ENCODE measurements at places on chromosomes 13 and 19. TPM values are rescaled to one million over a fixed set of nuclear protein-coding genes. Genes with fewer than 3 reads are reported as not detected.

Gene POLRMT
- total RNA-seq, result 82.6 TPM

Gene KCNJ14
- 0.56 TPM for total RNA-seq

Gene LPAR6
- 0.45 TPM for total RNA-seq

Gene LRRC63
- 0.81 TPM for total RNA-seq

Gene RPL21
- total RNA-seq, result 367 TPM

DNA sequence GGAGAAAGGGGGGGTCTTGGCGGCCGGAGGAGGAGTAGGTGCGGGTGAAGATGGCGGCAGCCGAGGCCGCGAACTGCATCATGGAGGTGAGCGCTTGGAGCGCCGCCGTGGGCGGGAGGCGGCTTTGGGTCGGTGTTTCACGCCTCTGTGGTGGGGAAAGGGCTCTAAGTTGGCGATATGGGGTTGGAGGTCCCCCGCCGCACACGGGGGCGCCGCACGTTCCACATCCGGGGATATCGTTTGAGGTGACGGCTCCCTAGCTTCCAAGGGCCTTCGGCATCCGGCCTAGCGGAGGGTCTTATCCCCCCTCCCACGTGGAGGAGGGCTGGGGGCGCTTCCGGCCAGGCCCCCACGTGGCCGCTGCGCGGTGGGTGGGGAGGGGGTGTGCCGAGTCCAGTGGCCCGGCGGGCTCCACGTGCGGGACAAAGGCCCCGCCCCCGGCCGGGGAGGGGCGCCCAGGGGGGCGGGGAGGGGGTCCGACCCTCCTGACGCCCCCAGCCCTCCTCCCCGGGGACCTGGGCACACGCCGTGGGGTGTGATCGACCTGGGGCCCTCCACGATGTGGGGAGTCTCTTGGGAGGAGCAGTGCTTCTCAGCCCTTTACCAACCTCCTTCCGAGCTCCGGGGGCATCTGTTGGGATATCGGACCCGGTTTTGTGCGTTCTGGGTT lies at the start of gene PRMT1:
Gene PRMT1, plus strand, starts transcription at position 41 of the 670 bp plus-strand sequence. Its CDS starts 10 bp downstream, at position 51.
- H3K4me3 ChIP-seq, result peak within 1 kb of the TSS; percentile 95
- H3K27ac ChIP-seq, result peak within 1 kb of the TSS; percentile 100
- H3K27me3 ChIP-seq, result no peaks in the 10 kb centered on the region
- H3K36me3 ChIP-seq, result peaks cover 10% of the 10 kb centered on the region
- H3K4me1 ChIP-seq, result peaks cover 10% of the 10 kb centered on the region

- no peaks in the 10 kb centered on the region for H3K27me3 ChIP-seq
- H3K27ac ChIP-seq, result no peak overlapping the region
- DNase-seq, result peak; percentile 84
- no peaks in the 10 kb centered on the region for H3K36me3 ChIP-seq
- no peak overlapping the region for H3K4me3 ChIP-seq
Measured at GRCh38 chr13:40031031-40031430, 375.6 kb downstream of the COG6 start.

GRCh38 chr13:43362556-43362955 lies 339.2 kb downstream of the DNAJC15 start:
- peaks cover 25% of the 10 kb centered on the region for H3K4me1 ChIP-seq
- DNase-seq, result no peak
- H3K36me3 ChIP-seq, result no peaks in the 10 kb centered on the region
- no peaks in the 10 kb centered on the region for H3K27me3 ChIP-seq
- H3K4me3 ChIP-seq, result no peak overlapping the region

DNA sequence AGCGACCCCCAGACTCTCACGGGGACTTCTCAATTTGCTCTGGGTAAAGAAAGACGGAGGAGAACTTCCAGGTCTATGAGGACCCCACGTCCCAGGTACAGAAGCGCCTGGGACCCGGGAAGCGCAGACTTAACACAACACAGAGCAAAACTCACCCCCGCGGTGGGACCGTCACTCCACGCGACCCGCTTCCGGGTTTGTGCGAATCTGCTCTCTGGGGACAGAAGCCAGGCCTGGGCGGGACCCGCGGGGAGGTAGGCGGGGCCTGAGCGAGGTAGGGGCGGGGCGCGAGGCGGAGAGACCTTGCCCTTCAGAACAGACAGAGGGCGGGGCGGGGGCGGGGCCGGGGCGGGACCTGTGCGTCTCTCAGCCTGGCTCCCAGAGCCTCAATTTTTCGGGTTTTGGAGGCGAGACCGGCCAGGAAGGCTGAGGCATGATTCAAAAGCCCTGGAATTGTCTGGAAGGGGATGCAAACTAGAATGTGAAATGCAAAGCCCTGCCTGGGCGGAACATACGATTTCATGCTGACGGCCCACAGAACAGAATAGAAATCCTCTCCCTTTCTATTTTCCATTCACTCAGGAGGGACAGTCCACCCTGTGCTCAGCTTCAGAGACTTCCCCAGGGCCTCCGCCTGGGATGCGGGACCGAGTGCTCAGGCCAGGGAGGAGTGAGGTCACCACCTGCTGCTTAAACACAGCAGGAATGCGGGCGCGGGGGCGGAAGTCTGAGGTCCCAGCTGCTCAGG lies 19.3 kb upstream of the ZNF888 start:
- DNase-seq, result peak; percentile 90
- peaks cover 3% of the 10 kb centered on the region for H3K4me1 ChIP-seq
- no peaks in the 10 kb centered on the region for H3K36me3 ChIP-seq

DNA sequence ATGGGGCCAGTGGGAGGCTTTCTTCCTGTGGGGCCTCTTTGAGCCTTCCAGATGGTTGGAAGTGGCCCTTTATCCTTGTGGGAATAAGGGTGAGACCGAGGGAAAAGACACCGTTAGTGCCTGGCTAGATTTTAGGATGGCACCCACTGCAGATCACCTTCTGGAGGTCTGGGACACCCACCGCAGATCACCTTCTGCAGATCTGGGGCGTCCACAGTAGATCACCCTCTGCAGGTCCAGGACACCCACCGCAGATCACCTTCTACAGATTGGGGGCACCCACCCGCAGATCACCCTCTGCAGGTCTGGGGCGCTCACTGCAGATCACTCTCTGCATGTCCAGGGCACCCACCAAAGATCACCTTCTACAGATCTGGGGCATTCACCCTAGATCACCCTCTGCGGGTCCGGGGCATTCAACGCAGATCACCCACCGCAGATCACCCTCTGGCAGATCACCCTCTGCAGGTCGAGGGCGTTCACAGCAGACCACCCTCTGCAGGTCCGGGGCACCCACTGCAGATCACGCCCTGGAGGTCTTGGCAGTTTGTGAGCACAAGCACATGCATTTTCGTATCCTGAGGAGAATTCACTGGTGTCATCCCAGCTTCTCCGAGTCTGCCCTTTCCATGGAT lies 153.4 kb upstream of the TSHZ3 start:
- H3K4me1 ChIP-seq, result no peaks in the 10 kb centered on the region
- H3K27ac ChIP-seq, result no peak overlapping the region
- H3K36me3 ChIP-seq, result no peaks in the 10 kb centered on the region
- peaks cover 58% of the 10 kb centered on the region for H3K27me3 ChIP-seq
- no peak overlapping the region for H3K4me3 ChIP-seq

- no peaks in the 10 kb centered on the region for H3K36me3 ChIP-seq
- no peak overlapping the region for H3K4me3 ChIP-seq
- H3K27me3 ChIP-seq, result no peaks in the 10 kb centered on the region
- H3K4me1 ChIP-seq, result no peaks in the 10 kb centered on the region
- DNase-seq, result no peak
Measured at GRCh38 chr13:113734099-113734825, 24.8 kb upstream of the TMEM255B start.

DNA sequence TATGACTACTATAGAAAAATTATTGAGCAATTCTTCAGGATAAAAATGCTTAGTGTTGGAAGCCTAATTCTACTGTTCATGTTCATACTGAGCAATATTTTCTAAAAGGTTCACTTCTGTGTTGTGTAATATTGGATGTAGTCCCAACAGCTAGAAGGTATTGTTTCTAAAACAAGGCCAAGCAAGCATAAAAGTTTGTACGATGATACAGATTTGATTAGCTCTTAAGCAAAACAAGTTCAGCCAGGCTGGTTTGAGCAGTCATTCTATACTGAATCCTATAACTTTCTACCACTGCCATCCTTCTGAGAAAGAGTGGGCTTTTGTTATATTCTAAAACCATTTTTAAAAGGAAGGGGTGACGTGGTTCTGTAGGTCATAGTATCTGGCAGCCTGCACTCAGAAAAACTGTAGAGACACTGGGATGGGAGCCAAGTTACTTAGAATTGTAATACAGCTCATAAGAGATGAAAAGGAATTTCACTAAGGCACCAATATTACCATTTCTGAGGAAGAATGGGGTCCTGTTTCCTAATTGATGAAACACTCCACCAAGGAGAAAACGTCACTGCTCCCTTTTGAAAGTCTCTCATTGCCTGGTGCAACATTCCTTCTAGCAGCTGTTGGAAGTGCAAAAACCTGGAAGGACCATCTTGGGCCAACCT lies 275.0 kb upstream of the DACH1 start:
- no peaks in the 10 kb centered on the region for H3K36me3 ChIP-seq
- no peaks in the 10 kb centered on the region for H3K4me1 ChIP-seq
- H3K27ac ChIP-seq, result no peak overlapping the region
- no peak overlapping the region for H3K4me3 ChIP-seq

- H3K27ac ChIP-seq, result no peak overlapping the region
- H3K36me3 ChIP-seq, result no peaks in the 10 kb centered on the region
- H3K27me3 ChIP-seq, result peaks cover 39% of the 10 kb centered on the region
Measured at GRCh38 chr19:33343859-33344572, 29.5 kb upstream of the CEBPG start.

DNA sequence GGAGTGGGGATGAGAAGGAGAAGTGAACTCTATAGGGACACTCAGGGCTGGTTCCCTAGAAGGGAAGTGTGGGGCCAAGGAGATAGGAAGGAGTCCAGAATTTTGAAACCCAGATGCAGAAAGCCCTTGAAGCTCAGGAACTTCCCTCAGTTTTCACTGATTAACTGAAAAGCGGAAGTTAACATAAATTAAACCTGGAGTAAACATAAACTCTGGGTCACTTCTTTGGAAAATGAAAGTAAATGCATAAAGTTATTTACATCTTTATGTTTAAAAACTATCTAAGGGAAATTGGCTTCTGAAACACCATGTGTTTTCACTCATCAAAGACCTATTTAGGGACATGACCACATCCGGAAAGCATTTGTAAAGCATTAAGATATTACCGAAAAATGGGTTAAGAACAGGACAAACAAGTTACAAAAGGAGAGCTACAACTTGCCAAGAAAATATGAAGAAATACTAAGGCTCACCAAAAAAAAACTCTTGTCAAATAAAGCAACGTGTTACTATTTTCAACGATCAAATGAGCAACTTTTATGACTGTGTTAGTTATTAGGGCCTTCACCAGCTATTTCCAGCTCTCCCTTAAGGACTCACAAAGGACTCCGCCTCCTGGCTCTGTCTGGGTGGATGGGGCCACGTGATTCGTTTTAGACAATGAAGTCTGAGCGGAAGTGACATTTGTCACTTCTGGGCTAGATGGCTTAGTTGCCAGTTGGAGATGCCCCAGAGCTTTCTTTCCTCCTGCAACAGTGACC lies 439.1 kb upstream of the ZNF507 start:
- DNase-seq, result no peak
- H3K4me1 ChIP-seq, result no peaks in the 10 kb centered on the region
- H3K27me3 ChIP-seq, result no peaks in the 10 kb centered on the region
- no peak overlapping the region for H3K4me3 ChIP-seq
- H3K27ac ChIP-seq, result no peak overlapping the region

- no peaks in the 10 kb centered on the region for H3K4me1 ChIP-seq
- no peak overlapping the region for H3K27ac ChIP-seq
- no peaks in the 10 kb centered on the region for H3K36me3 ChIP-seq
- DNase-seq, result peak; percentile 75
Measured at GRCh38 chr19:28961772-28962500, 251.0 kb downstream of the UQCRFS1 start.

- no peak overlapping the region for H3K27ac ChIP-seq
- H3K36me3 ChIP-seq, result no peaks in the 10 kb centered on the region
- H3K4me3 ChIP-seq, result no peak overlapping the region
Measured at GRCh38 chr19:15874821-15875474, 22.9 kb downstream of the CYP4F2 start.

GRCh38 chr13:98495627-98496478 lies 81.1 kb downstream of the STK24 start:
- no peaks in the 10 kb centered on the region for H3K36me3 ChIP-seq
- H3K27me3 ChIP-seq, result no peaks in the 10 kb centered on the region
- no peak overlapping the region for H3K27ac ChIP-seq
- no peak overlapping the region for H3K4me3 ChIP-seq
- DNase-seq, result no peak

GRCh38 chr19:31693131-31693932 lies 344.1 kb upstream of the TSHZ3 start:
- H3K27me3 ChIP-seq, result no peaks in the 10 kb centered on the region
- no peaks in the 10 kb centered on the region for H3K4me1 ChIP-seq
- no peak for DNase-seq
- H3K36me3 ChIP-seq, result no peaks in the 10 kb centered on the region

- H3K36me3 ChIP-seq, result no peaks in the 10 kb centered on the region
- DNase-seq, result no peak
- no peak overlapping the region for H3K4me3 ChIP-seq
- no peaks in the 10 kb centered on the region for H3K27me3 ChIP-seq
- no peaks in the 10 kb centered on the region for H3K4me1 ChIP-seq
Measured at GRCh38 chr19:13999085-13999484, 7.0 kb downstream of the RFX1 start.

DNA sequence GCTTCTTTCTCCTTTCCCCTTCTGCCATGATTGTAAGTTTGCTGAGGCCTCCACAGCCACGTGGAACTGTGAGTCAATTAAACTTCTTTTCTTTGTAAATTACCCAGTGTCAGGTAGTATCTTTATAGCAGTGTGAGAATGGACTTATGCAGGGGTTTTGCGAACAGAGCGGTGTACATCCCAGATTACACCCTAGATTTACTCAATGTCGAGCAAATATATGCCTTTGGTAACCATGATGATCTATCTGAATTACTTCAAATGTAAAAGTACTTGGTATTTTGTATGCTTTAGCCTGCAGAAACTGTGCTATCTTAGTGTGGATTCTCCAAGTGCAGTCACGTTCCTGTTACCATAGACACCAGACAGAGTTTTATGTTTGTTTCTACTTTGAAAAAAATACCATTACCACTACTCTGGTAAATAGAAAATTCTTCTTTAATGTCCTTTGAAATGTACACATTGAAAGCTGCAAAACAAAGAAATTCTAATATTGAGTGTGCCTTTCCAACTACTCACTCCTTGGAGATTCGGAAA lies 510.4 kb upstream of the ARGLU1 start:
- no peak overlapping the region for H3K27ac ChIP-seq
- no peaks in the 10 kb centered on the region for H3K36me3 ChIP-seq
- H3K4me3 ChIP-seq, result no peak overlapping the region
- DNase-seq, result no peak
- H3K27me3 ChIP-seq, result no peaks in the 10 kb centered on the region

DNA sequence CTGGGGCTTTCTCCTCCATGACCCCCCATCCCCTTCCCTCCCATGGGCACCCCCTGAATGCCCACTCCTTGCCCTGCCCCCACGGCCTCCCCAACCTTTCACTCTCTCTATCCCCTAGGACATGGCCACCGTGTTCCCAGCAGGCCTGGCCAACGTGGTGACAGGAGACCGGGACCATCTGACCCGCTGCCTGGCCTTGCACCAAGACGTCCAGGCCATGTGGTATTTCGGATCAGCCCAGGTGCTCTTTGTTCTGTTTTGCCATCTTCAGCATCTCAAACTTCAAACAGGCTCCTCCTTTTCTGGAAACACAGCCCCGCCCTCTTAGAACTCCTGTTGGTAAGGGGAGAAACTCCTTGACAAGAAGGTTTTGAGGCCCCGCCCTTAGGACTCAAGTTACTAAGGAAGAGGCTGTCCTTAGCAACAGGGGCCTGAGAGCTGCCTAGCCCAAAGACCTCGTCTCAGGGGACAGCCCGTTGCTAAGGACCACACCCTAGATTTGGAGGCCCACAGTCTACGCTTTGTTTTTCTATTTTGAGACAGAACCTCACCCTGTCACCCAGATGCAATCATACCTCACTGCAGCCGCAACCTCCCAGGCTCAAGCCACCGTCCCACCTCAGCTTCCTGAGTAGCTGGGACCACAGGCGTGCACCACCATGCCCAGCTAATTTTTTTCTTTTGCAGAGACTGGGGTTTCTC lies 5.1 kb upstream of the FLT3LG start:
- H3K4me3 ChIP-seq, result no peak overlapping the region
- H3K4me1 ChIP-seq, result no peaks in the 10 kb centered on the region
- H3K27ac ChIP-seq, result no peak overlapping the region
- H3K27me3 ChIP-seq, result no peaks in the 10 kb centered on the region
- peak; percentile 70 for DNase-seq

Data from cardiac muscle cell (in vitro differentiated cells and primary cell).